Umbilical cord (tissue), 2 donors: ENCODE measurements at places on chromosomes 13 and 19. TPM values are rescaled to one million over a fixed set of nuclear protein-coding genes. Genes with fewer than 3 reads are reported as not detected.
A peak's percentile ranks its signal among the peaks of the same experiment; 100 is the strongest.

- no peak for DNase-seq
These were observed 24.1 kb downstream of the DCAF15 start for GRCh38 chr19:13976446-13976845.

- peak; percentile 77 for DNase-seq
These were observed 155.5 kb downstream of the TBC1D4 start for GRCh38 chr13:75326173-75327134.

GRCh38 chr19:45779231-45780145 lies 2.8 kb downstream of the DMPK start:
- peak; percentile 58 for DNase-seq

GRCh38 chr19:656751-657559 lies 6.1 kb downstream of the RNF126 start:
- DNase-seq: no peak

DNA sequence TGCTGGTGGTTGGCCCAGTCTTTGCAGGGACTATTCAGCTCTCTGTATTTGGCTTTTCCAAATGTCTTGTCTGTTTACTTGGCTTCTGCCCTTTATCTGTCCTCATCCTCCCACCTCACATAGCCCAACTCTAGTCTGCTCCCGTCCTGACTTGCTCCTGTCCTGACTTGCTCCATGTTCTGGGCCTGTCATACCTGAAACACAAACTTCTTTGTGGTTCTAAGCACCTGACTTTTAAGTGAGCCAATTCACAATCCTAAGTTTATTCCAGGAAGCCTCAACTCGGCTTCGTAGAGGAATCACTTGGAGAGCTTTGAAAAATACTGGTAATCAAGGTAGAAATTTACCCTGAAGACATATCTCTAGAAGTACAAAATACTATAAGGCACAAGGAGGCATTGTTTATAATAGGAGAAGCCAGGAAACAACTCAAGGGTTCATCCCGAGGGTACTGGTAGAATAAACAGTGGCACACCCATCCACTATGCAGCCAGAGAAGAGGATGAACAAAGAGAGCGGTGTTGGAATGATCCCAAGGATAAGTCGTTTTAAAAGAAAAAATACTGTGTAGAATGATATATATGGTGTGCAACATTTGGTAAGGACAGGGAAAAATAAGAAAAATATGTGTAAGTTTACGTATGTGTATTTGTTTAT lies 284.5 kb downstream of the FGF14 start:
- DNase-seq: no peak

FXYD7 gene
- 1.2 TPM for total RNA-seq

RNF225 gene
- total RNA-seq: 0.72 TPM
